IMR-90 (cell line): ENCODE measurements at places on chromosomes 1 and 21.

- DNase-seq = no peak
Measured at GRCh38 chr1:32716312-32717148, 14.0 kb upstream of the SYNC start.

- DNase-seq = peak; percentile 37
Measured at GRCh38 chr1:88608139-88608943, 75.7 kb upstream of the PKN2 start.

DNA sequence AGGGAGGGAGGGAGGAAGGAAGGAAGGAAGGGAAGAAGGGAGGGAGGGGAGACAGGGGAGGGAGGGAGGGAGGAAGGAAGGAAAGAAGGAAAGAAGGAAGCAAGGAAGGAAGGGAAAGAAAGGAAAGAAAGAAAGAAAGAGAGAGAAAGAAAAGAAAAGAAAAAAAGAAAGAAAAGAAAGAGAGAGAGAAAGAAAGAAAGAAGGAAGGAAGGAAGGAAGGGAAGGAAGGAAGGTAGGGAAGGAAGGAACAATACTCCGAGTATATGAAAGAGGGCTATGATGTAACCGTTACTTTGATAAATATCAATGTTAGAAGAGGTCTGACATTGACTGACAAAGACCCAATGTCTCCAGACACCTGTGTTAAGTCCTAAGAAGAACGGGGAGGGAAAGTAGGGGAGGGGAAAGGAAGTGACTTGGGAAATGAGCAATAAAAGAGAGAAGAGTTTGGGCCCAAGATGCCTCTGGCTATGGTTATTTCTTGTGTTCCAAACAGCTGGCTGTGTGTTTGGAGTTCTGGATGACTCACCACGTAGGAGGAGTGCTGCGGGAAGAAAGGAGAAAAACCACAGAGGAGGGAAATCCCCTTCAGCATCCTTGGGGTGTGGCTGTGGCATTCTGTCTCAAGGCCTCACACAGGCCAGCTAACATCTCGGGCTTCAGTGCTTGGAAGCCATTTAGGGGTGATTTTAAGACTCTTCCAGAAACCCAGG, 37.0 kb upstream of the RXRG start:
- peak; percentile 84 for DNase-seq

DNA sequence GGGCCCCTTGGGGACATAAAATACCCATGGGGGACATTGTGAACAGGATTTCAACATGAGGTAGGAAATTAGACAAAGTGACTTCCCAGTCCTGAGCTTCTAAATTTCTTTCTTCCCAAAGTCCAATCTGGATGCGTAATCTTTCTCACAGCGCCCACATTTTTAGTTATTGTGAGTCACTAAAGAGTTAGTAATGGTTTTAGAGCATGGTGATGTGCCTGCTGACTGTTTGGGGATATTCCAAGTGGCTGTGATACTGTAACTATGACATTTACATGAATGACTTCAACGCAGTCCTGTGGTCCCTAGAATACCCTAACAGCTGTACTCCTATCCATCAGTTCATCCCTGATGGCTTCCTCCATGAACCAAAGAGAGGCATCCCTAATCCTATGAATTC, 224.0 kb upstream of the COA6 start:
- peak; percentile 75 for DNase-seq

GRCh38 chr1:171084091-171084490, 6.6 kb upstream of the FMO3 start:
- DNase-seq = no peak

DNA sequence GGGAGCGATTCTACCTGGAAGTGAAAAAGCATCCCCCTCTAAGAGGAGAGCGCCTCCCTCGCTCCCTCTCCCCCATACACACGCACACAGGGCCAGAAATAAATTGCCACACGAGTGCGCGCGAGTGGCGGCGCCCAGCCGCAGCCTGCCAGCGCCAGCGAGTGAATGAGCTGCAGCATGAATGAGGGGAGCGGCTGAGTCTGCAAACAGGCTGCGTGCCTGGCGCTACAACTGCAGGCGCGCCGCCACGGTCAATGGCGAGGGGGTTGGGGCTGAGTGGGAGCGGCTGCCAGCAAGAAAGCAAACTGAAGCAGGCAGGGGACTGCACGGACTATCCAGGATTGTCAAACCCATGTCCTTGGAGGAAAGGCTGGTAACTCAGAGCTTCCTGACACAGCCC, 2.2 kb downstream of the CAMK1G start:
- no peak for DNase-seq

DNA sequence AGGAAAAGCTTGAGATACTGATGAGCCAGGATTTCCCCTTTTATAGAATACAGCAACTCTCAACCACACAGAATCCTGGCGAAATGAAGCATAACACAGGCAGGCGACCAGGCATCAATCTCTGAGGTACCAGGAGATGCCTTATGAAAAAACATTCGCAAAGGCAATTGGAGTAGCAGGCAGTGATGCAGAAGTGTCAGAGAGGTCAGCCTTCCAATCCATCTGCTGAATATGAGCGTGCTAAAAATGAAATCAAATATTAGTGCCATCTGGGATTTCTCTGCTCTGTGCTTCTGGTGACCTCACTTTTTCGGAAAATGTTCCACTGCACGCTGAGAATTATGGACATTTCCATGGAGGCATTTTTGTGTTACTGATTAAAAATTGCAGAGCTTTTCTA, 258.8 kb downstream of the VAV3 start:
- DNase-seq = no peak

DNA sequence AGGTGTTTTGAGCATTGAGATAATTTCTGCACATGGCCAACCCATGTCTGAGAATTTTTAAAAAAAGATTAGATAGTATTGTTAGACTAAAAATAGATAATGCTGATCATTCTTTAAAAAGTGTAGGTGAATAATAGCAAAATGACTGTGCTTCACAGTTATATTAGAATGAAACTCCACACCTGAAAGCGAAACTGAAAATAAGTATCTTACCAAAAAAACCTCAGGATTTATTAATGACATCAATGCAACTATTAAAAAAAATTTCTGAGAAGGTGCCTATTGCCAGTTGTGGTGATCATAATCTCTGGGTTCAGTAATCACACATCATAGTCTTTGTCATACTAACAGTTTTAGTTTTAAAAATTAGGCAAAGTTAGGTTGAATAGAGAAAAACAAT, 36.5 kb downstream of the PLA2G4A start:
- DNase-seq = no peak

- DNase-seq = no peak
Measured at GRCh38 chr1:229035054-229035747, 235.7 kb upstream of the RAB4A start.

DNA sequence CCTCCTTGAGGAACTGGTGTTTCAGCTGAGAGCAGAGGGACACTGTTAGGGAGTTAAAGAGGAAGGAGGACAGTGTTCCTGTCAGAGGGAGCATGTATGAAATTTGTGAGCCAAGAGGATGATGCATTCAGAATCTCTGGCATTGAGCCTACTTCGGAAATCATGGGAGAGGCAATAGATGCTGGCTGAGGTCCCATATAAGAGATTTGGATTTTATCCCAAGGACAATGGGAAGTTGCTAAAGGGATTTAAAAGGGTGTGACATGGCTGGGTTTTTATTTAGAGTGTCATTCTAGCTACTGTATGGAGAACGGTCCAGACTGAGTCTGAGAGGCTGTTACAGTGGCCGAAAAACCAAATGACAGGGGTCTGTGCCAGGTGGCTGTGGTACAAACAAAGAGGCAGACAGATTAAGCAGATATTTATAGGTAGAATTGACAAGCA, 403.2 kb upstream of the B3GALT2 start:
- DNase-seq = peak; percentile 62

- DNase-seq = no peak
Measured at GRCh38 chr21:44267655-44268142, 6.0 kb upstream of the DNMT3L start.

- DNase-seq = no peak
Measured at GRCh38 chr1:102772831-102773230, 335.5 kb downstream of the COL11A1 start.

DNA sequence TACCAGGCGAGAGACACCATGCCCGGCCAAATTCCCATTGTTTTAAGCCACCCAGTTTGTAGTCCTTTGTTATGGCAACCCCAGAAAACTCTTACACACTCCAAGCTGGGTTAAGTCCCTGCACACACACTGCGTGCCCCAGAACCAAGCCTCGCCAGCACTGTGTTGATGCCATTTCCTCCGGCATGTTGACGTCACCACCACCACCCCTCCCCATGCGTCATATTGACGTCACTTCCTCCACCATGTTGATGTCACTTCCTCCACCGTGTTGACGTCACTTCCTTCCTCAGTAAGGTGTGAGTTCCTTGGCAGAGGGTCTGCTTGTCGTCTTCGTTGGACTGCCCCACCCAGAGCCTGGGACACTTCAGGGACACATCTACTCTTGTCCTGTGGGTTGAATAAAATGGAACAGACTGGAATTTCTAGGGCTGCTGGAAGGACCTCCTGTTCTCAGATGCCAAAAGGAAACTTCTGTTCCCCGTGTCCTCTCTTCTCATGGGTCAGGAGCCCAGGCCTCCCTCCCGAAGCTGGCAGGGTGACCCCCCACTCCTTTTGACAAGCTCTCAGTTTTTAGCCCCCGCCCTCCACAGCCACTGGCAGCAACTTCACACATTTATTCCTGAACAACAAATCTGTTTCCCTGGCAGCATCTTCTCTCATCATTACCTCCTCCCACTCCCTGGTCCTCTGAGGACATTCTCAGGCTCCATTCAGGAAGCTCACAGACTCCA, 643.3 kb downstream of the NPHP4 start:
- no peak for DNase-seq

DNA sequence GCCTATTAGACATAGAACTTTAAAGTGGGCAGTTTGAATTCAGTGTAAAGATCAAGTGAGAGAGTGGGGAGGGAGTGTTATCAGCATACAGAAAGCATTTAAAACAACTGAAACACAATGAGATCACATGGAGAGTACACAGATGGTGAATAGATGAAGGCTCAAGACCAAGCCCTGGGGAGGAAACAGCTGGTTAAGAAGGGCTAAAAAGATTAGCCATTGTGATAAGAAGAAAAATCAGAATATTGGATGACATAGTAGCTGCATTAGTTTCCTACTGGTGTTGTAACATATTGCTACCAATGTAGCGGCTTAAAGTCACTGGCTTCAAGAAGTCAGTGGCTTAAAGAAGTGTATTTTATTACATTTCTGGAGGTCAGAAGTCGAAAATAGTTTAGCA, 443.4 kb upstream of the RGS18 start:
- no peak for DNase-seq
